Effector CD8-positive, alpha-beta T cell (primary cell): ENCODE measurements at places on chromosomes 7 and 10.

- DNase-seq = no peak
Observed at GRCh38 chr10:43000651-43001426, 76.0 kb upstream of the RET start.

- no peak for DNase-seq
Observed at GRCh38 chr10:125369382-125370326, 209.3 kb upstream of the CTBP2 start.

- DNase-seq = no peak
Observed at GRCh38 chr7:25857376-25858067, 294.5 kb upstream of the NFE2L3 start.

DNA sequence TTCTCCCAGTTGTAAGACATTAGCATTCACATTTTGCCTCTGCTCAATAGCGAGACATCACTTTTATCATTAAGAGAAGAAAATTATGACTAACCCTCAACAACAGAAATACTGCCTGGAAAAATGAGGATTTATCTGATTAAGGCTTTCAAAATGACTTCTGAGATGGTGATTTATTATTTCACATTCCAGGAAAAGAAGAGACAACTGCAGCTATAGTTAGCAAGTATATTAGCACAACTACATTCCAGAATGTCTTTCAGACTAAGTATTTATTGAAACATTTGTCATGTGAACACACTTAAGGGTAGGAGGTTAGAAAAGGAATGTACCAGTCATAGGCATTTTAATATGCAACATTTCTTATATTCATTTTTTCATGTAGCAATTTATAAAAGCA lies 162.0 kb downstream of the IQUB start:
- DNase-seq = no peak

- DNase-seq = no peak
Observed at GRCh38 chr10:124056337-124056980, 36.9 kb downstream of the CHST15 start.
